ENCODE measurements at places on chromosomes 5 and 9.

- DNase-seq = no peak
These were observed 545.9 kb upstream of the KLF4 start for GRCh38 chr9:108035487-108035886.

DNA sequence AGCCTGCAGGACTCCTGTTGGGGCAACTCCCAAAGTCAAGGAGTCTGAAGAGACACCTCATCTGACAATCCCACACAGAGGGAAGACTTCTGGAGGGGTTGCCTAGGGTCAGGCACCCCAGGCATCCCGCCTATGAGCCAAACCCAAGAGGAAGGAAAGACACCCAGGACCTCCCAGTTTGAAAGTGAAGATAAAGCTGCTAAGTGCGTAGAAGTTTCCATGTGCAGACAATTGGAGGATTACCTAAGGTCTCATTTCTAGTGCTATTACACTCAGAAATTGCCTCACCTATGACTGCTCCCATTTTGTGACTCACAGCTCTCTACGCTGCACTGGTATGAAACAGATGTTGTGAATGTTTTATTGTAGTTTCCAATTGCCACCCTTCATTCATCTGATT is 322.9 kb downstream of the SLIT3 start:
- no peak for DNase-seq

- DNase-seq = no peak
These were observed 213.9 kb upstream of the FBXL7 start for GRCh38 chr5:15285901-15286583.

- DNase-seq = no peak
These were observed 5.9 kb upstream of the FAT2 start for GRCh38 chr5:151596828-151597539.

DNA sequence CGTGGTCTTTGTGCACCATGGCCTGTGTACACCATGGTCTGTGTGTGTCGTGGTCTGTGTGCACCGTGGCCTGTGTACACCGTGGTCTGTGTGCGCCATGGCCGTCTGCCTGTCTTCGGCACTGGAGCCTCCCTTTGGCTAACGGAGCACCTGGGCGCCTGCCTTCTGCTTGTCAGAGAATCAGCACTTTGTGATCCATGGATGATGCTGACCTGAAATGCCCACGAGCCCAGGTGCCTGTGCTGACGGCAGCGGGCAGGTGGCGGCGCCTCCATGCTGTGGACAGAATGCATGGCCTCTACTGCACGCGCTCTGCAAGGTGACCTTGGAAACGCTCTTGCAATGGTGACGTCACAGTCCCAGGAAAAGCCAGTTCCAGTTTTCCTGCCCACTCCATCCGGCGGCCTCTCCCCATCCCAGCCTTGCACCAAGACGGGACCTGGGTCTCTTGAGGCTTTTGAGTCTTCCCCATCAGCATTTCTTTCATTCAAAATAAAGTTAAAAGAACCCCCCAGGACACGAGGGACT is 14.6 kb downstream of the LCN9 start:
- DNase-seq = no peak

- DNase-seq = no peak
These were observed 48.7 kb downstream of the CAMSAP1 start for GRCh38 chr9:135858491-135859185.

Measured in stimulated activated CD4-positive, alpha-beta T cell treated with anti-CD3 and anti-CD28 coated beads, Interleukin-15, amount 100 ng/mL, for 24 hours (primary cell).